ENCODE measurements at places on chromosomes 3 and 15.

DNA sequence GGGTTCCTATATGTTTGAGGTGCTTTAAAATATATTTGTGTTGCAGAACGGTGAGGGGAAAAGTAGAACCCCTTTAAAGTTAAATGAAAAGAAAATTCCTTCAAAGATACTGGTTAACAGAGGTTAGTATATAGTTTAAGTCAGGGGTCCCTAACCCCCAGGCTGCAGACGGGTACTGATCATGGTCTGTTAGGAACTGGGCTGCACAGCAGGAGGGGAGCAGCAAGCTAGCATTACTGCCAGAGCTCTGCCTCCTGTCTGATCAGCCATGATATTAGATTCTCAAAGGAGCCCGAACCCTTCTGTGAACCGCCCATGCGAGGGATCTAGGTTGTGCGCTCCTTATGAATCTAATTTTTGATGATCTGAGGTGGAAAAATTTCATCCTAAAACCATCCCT is 37.5 kb upstream of the RFX7 start:
- DNase-seq: no peak

DNA sequence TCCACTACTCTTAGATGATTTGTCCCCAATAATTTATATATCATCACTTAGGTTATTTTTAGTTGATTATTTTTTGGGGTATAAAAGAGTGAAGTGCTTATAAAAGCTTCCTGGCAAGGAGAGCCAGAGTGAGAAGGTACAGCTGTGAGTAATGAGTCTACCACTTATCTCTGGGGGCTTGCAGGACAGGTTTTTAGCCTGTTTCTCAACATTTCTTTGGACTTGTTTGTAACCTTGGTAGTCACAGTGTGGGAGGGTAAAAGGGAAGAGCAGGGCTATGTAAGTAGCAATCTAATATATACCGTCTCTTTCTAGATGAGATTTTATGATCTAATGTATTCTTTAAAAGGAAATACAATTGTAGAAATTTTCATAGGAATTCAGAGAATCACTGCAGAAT is 321.3 kb upstream of the GOLIM4 start:
- no peak for DNase-seq

DNA sequence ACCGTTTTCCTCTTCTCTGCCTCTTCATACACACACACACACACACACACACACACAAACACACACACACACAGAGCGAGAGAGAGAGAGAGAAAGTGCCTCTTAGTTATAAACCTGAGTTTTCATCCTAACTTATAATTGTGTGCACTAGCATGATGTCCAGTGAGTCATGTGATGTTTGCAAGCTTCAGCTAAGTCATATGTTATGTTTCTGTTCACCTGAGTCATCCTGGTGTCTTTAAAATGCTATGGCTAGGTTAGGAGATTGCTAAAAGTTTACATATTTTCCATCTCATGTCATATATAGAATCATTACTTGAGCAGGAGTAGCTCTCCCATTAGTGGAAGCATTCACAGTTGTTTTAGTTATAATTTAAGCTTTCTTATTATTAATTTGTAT is 155.8 kb downstream of the EPHA6 start:
- no peak for DNase-seq

DNA sequence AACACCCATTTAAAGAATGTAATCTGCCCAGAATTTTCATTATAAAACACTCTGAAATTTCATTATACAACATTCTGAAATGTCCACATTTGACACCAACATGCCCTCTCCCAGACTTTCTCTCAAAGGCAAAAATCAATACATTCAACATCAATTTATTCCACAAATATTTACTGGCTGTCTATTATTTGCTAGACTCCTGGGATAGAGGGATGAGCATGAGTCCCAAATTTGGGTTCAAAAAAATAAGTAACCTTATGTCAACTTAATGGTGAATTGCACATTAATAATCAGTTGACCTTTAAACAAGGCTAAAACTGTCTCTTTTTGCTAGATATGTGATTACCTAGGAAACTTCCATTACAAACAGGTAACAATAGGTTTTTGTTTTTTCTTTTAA is 109.0 kb downstream of the SERPINI1 start:
- DNase-seq: no peak

DNA sequence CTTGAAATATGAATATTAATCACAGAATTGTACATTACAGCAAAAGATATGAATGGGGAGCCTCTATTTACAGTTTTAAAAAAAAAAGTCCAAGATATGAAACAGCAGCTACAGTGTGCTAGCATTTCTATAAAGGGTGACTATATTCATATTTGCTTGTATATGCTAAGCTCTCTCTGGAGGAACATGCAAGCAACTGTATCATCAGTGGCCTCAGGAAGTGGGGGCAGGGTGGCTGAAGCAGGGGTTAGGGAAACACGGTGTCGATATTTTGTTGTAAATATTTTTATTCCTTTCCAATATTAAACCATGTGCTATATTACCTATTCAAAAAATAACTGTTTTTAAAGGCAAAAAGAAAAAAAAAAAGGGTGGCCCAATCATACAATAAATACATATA is 2.3 kb downstream of the UACA start:
- no peak for DNase-seq

GRCh38 chr3:141275511-141275910 is 43.9 kb downstream of the PXYLP1 start:
- DNase-seq: no peak

GRCh38 chr15:65583701-65584100 is 27.2 kb downstream of the INTS14 start:
- no peak for DNase-seq

DNA sequence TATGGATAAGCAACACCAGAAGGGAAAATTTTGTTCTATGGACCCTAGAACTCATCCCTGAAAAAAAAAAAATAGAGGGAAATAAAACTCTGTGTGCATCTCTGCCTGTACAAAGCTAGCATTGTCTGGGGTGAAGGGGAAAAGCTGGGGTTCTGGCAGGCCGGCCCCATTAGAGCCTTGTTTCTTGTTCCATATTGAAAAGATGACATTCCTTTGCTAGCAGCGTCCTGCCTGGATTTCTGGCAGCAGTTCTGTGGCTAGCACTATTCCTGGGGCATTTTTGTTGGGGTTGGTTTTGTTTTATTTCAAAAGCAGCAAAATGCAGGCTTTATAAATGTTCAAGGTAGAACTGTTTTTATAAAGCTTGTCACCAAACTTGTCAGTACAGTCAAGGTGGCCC is 45.2 kb downstream of the RARB start:
- DNase-seq: no peak

DNA sequence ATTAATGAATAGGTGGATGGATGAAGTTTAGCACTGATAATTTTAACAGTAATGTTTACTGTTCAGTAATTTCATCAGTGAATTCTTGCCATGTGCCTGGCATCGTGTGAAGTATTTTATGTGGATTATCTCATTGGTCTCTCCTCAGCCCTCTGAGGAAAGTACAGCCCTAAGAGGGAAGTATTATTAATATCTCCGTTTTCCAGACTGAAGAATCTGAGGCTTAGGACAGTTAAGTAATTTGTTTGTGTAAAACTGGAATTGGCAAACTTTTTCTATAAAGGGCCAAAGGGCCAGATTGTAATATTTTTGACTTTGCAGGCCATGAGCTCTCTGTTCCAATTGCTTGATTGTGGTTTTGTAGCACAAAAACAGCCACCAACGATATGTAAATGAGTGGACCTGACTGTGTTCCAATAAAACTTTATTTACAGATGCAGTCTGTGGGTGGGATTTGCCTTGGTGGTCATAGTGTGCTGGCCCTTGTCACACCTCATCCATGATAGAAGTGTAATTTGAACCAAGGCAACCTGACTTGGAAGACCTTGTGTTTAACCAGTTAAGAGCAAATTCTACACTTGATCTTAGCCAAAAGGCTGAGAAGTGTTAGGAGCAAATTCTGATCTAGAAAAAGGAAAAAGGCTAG is 255.3 kb downstream of the FEZF2 start:
- no peak for DNase-seq

DNA sequence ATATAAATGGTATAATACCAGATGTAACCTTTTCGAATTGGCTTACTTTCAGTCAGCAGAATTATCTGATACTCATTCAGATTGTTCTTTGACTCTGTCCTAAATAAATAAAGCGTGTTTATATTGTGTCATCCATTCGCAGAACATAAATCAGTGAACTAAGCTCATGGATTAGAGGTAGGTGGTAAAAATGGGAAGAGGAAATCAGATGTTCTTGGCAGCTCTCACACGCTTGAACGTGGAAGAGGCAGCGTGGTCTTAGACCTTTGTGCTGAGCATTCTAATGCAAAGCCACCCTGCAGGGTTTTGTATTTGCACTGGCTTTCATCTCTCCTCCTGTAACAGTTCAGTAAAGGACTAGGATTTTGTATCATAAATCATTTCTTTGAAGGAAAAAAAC is 441.4 kb downstream of the GABRG3 start:
- peak; percentile 81 for DNase-seq

DNA sequence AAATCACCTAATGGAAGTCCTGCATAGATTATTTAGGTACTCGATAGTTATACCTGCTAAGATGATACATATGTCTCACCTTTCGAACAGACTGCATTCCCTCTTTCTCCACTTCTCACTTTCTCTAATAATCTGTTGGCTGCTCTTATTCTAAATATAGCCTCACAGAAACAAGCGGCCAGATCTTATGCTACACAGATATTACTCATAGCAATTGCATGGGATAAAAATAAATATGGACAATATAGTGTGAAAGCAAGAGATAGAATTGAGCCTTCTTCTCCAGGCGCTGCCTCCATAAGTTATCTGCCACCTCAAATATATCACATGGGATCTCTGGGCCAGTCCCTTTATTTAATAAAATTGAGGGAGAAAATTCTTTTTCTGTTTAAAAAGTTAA is 29.5 kb upstream of the TGFBR2 start:
- DNase-seq: no peak

DNA sequence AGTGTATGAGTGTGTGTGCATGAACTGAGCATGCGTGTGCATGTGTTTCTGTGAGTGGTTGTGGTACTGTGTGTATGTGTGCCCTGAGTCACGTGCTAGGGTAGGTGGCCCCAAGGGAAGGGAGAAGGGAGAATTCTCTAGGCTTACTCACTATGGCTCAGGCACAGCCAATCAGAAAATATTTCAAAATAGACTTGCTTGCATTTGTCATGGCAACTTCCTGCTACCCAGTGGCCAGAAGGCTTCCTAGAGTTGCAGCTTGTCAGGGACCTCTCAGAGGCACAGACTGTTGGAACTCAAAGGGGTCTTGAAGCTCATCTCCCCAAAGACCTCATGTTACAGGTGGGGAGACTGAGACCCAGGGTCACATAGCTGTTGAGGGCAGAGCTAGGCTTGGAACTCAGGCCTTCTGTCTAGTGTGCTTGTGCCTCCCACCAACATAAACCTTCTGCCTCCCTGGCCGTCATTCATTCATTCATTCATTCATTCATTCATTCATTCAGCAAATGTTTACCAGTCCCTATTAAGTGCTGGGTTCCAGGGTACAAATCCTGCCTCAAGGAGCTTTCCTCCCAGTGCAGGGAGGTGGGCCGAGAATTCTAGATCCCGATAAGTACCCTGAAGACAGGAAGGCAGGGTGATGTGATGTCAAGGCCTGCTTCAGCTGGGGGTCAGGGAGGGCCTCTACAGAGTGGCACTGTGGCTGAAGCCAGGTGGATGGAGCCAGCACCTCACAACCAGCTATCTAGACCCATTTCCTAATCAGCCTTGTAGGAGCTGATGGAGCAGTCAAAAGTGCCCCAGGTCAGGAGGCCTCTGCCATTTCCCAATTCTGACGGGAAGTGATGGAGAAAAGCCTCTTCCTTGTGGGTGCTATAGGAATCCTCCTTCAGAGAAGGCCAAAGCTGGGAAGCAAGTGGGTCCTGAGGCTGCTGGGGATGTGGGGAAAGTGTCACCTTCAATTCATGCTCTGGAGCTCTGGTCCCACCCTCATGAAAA is 10.9 kb upstream of the RFT1 start:
- no peak for DNase-seq

DNA sequence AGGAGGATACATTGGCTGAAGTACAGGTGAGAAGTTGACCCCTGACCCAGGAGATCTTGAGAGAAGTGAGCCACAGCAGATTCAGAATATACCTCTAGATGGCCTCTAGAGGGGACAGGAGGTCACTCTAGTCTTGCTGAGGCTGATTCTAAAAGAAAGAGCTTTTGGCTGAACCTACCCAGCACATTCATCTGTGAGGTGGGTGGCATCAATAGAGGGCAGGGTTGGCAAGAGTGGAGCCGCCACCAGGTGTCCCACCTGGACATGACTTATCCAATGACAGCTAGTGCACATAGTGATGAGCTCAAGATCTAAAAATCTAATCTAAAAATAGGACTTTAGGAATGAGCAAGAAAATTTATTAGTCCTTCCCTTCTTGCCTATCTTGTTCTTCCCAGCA is 51.6 kb downstream of the CYP19A1 start:
- no peak for DNase-seq

DNA sequence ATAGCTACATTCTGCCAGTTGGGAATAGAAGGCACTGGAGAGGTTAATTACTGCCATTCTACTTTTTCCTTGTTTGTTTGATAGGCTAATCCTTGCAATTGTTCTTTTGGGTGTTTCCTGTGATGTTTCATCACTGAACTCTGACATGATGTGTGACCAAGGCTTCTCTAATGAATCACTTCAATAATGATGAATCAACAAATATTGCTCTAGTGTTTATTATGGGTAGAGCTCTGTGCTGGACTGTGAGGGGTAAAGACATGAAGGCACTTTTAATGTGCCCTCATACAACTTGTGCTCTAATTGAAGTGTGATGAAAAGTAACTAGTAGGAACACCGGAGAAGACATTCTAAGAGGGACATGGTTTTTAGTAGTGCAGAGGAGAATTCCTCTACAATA is 233.6 kb downstream of the WDR72 start:
- no peak for DNase-seq

- DNase-seq: no peak
Measured at GRCh38 chr3:146884721-146885120, 279.6 kb upstream of the PLSCR5 start.

DNA sequence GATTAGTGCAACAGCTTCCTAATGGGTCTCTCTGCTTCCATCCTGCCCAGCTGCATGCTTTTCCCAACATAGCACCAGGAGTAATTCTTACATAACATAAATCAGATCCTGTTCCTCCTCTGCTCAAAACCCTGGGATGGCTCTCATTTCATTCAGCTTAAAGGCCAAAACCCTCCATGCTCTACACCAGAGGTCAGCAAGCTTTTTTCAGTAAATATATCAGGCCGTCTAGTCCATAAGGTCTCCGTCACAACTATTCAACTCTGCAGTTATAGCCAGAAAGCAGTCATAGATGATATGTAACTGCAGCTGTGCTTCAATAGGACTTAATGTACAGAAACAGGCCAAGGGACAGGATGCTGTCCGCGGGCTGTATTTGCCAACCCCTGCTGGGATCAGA is 202.8 kb upstream of the UBE2E2 start:
- DNase-seq: no peak

GRCh38 chr15:101250341-101250831 is 1.5 kb downstream of the CHSY1 start:
- peak; percentile 29 for DNase-seq

- no peak for DNase-seq
Measured at GRCh38 chr3:13597661-13598060, 48.7 kb downstream of the FBLN2 start.

GRCh38 chr15:41581110-41581509 is 22.1 kb downstream of the TYRO3 start:
- DNase-seq: no peak

Data from NCI-H2081 (cell line).